ENCODE measurements at places on chromosomes 7 and 10.

- DNase-seq: no peak
These were observed 24.4 kb upstream of the KBTBD2 start for GRCh38 chr7:32916006-32916405.

DNA sequence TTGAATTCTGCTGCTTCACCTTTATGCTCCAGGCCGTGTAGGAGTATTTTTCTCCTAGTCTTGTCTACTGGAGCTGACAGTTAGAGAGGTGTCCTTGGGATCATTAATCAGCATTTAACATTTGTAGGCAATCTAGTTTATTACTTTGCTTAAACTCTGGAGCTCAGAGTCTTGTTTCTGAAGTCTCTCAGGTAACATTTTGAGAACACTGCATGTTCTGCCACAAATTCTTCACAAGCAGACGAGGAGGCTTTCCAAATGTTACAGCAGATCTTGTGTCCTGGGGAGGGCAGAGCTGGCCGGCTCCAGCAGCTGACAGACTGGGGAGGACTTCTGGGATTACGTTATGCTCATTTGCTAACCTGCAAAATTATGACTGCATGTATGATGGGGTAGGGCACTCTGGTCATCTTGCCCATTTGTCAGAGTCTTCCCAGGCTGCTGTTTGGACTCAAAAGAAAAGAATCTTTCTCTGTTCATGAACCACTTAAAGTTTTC is 50.5 kb downstream of the GALNT17 start:
- DNase-seq: no peak

GRCh38 chr10:116268976-116269375 is 4.0 kb downstream of the GFRA1 start:
- DNase-seq: no peak

GRCh38 chr10:21668831-21669230 is 134.8 kb downstream of the MLLT10 start:
- no peak for DNase-seq

- DNase-seq: no peak
These were observed 4.7 kb downstream of the NPTX2 start for GRCh38 chr7:98621573-98622482.

- DNase-seq: no peak
These were observed 248.0 kb upstream of the NPY start for GRCh38 chr7:24036033-24036412.
